ENCODE measurements at places on chromosomes 3 and 15. TPM values are rescaled to one million over a fixed set of nuclear protein-coding genes. Genes with fewer than 3 reads are reported as not detected.

GRCh38 chr3:171752329-171752728 lies 58.0 kb downstream of the PLD1 start:
- no peak for DNase-seq

DNA sequence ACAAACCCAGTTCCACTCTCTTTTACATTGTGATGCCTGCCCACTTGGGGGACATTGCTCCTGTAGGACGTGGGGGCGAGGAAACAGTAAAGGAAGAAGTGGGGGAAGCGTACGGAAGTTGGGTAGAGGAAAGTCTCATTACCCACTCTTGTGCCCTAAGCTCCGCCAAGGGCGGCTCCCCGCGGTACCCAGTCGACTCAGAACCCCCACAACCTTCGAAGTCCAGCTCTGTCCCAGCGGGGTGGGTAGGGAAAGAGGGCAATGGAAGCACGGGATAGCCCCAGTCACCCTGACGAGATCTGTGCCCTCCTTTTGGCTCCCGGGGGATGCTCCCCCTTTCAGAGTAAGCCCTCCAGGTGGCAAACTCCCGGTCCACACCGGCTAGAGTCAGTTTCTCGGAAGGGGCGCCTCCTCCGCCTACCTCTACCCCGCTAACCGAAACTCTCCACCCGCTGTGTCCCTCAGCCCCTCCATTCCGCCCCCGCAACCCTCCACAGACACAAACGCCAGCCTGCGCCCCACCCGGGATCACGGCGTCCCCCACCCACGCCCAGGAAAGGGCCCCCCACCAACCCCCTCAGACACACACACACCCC lies 527 bp downstream of the CSNK1G1 start:
- no peak for DNase-seq

- DNase-seq = no peak
These were observed 43.2 kb downstream of the NBEAL2 start for GRCh38 chr3:47022641-47023071.

GRCh38 chr3:128487813-128488635 lies 5.0 kb downstream of the GATA2 start:
- DNase-seq = peak; percentile 56

DNA sequence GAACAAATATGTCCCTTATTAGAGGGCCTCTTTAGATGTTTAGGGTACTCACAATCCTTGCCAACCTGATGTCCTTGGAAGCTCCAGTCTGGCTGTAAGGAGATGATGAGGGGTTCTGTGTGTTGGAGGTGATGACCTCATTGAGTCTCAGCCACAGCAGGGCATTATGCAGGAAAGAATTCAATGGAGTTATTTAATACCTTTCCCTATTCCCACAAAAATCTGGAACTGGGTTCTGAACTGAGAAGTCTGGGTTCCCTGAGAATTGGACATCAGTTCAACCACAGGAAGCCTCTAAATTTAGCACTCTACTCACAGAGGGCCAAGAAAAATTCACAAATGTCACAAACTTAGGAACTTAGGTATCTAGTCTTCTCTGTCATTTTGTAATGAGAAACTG lies 36.9 kb downstream of the SLC35A5 start:
- DNase-seq = no peak

- DNase-seq = no peak
These were observed 88.0 kb upstream of the RASGRF1 start for GRCh38 chr15:79178594-79178993.

MORC1 gene
- total RNA-seq = not detected

DNA sequence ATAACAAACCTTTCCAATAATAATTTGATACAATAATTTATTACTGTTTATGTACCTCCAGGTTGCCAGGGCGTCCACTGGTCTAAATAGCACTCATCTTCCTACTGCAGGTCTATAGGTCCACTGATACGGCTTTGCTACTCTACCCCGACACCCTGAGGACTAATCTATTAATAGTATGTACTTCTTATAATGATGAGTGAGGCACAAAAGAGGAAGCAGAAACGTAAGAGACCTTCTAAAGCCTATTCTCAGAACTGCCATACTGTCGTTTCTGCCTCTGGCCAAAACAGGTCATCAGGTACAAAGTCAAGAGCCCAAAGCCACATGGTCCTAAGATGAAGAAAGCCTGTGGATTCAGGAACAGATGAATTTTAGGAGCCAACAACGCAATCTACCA lies 163.2 kb upstream of the GRM7 start:
- DNase-seq = no peak

DNA sequence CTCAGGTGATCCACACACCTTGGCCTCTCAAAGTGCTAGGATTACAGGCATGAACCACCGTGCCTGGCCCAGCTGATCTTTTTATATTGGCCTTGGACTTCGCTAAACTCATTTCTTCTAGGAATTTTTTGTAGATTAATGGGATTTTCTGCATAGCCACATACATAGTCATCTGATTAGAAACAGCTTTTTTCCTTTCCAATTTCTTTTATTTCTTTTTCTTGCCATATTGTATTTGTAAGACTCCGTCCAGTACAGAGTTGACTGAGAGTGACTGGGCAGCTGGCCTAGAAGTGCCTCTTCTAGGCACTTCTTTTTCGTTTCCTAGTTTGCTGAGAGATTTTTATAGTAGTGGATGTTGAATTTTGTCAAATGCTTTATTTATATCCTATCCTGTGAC lies 37.4 kb downstream of the ARIH1 start:
- no peak for DNase-seq

All from breast epithelium (tissue), 4 donors.